ENCODE measurements at places on chromosomes 13 and 19.

- DNase-seq: no peak
Measured at GRCh38 chr19:1235625-1236538, 1.9 kb downstream of the CBARP start.

DNA sequence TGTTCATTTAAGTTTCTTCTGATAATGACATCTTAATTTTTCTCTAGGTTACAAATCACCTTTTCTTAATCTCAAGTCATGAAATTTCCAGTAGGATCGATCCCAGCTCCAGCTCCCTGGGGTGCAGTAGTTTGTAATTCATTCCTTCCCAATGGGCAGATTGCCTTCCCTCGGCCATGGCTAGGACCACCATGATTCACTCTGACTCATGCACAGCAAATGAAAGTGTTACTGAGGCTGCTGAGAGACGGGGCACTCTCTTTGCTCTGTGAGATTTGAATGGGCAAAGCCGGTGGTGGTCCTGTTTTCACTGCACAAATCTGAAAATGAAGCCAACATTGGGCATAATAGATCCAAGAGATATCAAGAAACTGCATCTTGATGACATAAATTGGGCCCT is 202.8 kb upstream of the IRS2 start:
- DNase-seq: no peak

GRCh38 chr19:39084732-39085080 is 538 bp downstream of the ACP7 start:
- no peak for DNase-seq

- DNase-seq: no peak
Measured at GRCh38 chr13:39641645-39642044, 13.8 kb upstream of the COG6 start.

DNA sequence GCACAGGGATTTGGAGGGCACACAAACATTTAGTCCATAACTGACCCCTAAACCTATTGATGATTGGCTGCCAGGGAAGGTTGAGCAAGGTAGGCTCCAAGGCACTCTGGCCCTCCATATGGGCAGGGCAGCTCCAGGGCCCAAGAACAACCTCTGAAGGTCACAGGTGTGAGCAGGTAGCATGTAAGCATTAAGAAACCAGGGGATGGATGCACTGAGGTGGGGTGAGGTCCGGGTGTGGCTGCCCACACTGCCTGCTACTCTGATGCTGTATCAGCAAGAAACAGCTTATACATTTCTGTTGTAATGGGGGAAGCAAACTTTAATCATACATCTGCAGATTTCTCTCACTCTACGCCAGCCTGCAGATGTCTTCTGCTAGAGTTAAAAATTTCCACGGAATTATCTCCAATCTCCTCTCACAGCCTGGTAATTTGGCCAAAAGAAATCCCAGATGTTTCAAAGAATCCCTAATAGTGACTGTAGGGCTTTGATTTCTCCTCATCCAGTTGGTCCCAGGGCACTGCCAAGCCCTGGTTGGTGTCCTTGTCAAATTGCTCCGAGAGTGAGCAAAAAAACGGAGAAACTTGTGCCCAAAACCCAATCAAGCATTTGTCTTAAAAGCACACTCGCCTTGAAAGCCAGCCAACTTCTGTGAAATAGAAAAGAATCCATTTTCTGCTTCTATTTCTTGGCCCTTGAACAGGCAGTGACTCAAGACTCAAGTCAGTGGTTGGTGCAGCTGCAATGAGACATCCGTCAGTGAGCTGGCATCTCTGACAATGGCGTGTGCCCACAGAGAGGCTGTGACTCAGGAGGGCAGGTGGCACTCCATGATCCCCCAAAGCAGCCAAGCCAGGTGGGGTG is 72.5 kb upstream of the MRI1 start:
- no peak for DNase-seq
